ENCODE measurements at places on chromosomes 13 and 19. TPM values are rescaled to one million over a fixed set of nuclear protein-coding genes. Genes with fewer than 3 reads are reported as not detected.

- DNase-seq, result no peak
Observed at GRCh38 chr13:50845211-50845610, 1.7 kb upstream of the DLEU7 start.

- DNase-seq, result no peak
Observed at GRCh38 chr13:64639206-64639605, 2590.9 kb downstream of the PCDH9 start.

DNA sequence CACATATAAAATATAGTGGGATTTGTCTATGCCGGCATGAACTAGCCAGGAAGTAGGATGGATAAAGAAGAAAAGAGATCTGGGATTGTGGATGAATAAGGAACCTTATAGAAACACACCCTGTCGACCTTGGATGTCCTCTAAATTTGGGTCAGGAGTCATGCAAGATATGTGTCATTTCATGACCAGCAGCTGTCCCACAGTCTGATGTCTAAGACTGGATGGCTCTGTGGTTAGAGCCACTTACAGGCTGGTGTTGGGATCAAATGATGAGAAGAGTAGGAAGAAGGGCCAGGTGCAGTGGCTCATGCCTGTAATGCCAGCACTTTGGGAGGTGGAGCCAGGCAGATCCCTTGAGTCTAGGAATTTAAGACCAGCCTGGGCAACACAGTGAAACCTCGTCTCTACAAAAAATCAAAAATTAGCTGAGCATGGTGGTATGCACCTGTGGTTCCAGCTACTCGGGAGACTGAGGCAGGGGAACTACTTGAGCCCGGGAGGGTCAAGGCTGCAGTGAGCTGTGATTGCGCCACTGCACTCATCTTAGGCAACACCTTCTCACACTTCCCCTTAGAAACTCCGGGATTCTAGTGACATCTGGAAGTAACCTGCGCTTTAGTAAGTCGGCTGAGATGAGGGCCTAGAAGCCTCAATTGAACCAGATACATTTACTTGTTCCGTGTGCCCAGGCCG is 30.8 kb downstream of the TMED1 start:
- no peak for DNase-seq

- no peak for DNase-seq
Observed at GRCh38 chr13:36297366-36298338, at the start of gene CCDC169. Gene CCDC169 (minus strand): TSS chr13:36297814. CDS start chr13:36297719, 95 bp downstream.

Gene ZNF730
- 0.22 TPM for total RNA-seq

Gene ARHGAP45
- total RNA-seq, result 25.5 TPM

Gene ZNF558
- total RNA-seq, result 18.5 TPM

Data from mesenteric fat pad (tissue), 1 donor.